Esophagus squamous epithelium (tissue), 5 donors: ENCODE measurements at places on chromosomes 12 and 14.

- DNase-seq = no peak
Measured at GRCh38 chr12:78146365-78146772, 315.7 kb downstream of the NAV3 start.

- no peak for DNase-seq
Measured at GRCh38 chr12:21539797-21540196, 13.7 kb downstream of the SPX start.

DNA sequence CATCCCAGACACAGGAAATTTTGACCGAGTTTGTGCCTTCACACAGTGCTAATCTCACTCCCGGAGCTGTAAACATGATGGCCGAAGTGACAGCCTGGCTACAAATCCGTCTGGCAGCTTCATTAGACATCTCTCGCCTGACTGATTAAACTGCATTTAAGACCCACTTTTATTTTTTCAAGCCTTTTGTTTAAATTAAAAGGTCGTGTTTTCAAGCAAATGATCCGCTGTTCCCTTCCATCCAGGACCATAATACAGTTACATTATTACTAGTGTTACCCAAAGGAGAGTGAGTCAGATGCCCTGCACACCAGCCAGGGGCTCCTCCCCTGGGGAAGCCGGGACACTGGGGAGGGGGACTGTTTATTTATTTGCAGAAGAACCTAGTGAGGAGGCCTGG lies 200.2 kb downstream of the EXOC5 start:
- DNase-seq = no peak

DNA sequence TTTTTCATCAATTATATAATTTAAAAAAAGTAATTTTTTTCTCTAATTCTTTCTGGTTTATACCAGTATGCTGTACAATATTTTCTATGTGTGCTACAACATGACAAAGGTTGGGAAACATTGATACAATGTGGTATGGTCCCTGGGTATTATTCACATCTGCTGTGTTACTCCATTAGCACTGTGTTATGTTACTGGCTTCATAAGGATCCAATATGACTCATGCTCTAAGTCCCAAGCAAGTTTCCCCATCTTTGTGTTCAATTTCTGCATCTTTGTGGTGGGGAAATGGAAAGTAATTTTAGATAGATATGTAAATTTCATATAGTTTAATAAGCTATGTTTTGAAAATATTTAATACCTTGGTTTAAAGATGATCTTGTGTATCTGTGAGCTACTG lies 35.8 kb downstream of the FBXO33 start:
- DNase-seq = no peak

DNA sequence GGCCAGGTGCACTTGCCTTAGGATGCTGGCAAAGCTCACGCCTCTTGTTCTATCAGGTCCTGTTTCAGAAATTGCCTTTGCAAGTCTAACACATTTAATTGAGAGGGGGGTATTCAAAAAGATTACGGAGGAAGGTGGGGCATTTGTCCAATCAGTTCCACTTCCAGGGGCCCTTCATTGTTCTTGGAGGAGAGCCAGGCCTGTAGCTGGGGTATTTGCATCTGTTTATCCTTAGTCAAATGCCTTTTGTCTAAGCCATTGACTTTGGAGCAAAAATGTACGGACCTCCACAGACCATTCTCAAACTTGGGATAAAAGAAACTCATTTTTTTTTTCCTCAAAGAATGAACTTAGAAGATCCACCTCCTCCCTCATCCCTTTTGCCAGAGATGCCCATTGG lies 582.0 kb downstream of the BCL11B start:
- no peak for DNase-seq

DNA sequence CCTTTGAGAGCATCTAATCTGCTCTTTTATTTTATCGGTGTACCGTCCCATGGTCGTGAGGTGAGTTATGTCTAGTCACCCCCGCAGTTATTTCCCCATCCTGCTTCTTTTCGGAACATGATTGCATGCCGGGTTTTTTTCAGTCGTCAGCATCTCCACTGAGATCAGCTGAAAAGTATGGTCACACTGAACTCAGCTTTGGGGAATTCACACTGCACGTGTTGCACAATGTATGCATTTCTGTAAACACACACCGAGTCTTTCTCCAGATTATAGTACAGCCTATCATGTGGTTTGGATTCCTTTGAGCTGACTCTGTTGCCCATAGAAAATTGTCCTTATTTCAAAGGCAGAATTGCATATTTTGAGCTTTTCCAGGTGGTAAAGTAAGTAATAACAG lies 24.6 kb downstream of the PLXNC1 start:
- peak; percentile 6 for DNase-seq

- DNase-seq = no peak
Measured at GRCh38 chr12:64175254-64175945, 46.7 kb downstream of the KICS2 start.

DNA sequence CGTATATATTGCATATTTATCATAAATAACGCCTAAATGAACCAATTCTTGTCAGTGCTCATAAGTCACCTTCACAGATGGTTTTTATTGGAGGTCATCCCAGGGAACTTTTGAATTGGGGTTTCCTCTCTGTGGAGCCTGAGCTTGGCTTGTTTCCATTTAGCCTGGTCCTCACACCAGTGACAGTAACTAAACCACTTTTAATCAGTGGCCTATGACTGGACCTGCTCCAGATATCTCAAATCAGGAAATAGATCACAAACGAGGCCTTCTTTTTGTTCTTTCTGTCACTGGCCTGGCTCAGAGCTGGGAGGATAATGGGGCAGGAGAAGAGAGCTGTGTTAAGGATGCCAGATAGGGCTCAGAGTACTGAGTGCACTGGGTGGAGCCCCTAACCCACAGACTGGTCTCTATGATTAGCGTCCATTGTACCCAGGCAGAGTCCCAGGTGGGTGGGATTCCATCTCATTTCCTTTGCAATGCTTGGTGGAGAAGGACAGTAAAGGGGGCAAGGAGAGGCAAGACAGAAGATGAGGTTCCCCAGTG lies 92.4 kb downstream of the NUAK1 start:
- DNase-seq = no peak

DNA sequence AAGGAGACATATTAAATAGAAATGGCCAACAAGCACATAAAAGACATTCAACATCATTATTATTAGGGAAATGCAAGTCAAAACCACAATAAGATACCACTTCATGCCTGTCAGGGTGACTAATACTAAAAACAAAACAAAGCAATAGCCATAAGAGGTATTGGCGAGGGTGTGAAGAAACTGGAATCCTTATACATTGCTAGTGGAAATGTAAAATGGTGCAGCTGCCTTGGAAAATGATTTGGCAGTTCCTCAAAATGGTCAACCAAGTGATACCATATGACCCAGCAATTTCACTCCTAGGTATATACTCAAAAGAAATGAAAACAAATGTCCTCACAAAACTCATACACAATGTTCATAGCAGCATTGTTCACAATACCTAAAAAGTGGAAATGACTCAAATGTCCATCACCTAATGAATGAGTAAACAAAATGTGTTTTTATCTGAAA lies 27.0 kb downstream of the GPR135 start:
- no peak for DNase-seq

GRCh38 chr12:69331909-69332684 lies 16.1 kb upstream of the LYZ start:
- no peak for DNase-seq

- DNase-seq = no peak
Measured at GRCh38 chr14:63616015-63616414, 25.7 kb downstream of the WDR89 start.

DNA sequence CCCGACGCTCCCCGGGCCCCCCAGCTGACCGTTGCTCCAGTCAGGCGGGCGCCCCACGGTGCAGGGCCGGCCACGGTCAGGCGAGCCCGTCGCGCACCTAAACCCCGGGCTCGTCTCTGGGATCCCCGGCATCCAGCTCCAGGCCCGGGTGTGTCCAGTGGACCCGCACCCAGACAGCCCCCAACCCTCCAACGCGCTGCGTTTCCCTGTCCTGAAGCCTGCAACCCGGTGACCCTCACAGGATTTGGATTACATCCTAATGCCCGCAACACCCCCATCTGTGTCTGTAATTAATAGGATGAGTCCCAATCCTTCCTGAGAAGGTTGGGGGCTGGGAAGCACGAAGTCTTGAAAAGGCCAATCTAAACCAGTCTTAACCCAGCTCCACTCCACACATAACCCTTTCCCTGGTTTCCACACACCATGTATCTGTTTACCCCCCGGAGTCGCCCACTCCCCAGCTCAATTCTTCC lies 10.4 kb downstream of the CPNE6 start:
- DNase-seq = no peak

DNA sequence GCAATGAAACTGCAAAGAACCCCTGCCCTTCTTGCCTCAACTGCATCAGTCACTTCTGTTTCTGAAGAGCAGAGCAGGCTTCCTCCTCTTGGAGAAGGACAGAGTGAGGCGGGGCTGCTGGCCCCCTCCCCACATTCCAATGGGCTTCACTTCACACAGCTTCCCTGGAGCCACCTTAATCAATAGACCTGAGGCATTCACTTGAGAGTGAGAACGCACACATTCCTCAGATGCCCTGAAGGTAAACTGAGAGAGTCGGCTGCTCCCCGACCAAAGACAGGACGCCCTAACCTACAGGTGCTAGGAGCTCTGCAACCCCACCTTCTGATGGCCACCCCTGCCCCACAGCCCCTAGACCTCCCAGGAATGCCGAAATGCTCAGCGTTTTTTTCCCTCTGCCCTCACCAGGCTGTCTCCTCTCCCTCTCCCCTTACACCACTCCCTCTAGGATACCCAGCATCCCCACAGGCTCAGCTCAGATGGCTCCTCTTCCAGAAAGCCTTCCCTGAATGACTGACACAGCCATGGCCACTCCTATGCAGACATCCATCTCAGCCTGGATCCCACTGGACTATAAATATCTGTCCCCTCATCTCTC lies 31.1 kb downstream of the SYNE3 start:
- no peak for DNase-seq

- no peak for DNase-seq
Measured at GRCh38 chr14:60599727-60600126, 49.5 kb downstream of the SIX1 start.

DNA sequence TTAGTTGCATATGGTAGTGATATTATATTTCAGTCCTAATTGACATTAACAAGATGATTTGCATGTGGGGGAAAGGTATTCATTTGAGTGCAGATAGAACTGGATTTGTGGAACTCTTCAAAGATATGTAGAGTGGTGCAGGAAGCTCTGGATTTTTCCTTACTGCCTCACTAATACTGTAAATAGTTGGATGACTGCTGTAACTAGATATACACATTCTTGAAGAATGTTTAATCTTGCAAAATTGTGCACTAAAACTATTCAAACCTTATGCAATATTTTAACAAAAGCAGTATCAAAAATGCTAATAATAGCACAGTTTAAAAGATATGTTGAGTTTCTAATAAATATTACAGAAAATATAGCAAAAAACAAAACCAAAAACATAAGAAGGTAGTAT lies 43.1 kb upstream of the ATF7IP start:
- no peak for DNase-seq

DNA sequence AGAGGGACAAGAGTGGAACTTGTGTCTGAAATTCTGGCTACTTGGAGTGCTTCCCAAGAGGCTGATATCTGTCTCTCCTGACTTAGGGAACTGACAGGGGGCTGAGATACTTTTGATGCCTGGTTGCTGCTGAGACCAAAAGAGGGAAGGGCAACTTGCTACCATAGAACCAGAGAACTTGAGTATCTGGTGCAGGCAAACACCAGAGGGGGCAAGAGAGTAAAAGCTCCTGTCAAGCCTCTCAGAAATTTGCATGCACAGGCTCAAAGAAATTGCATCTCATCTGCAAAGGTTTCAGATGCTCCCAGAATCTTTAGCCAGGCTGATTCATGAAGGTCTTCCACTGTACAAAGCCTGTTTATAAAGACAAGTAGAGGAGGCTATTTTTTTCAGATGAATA lies 391.3 kb upstream of the FOXG1 start:
- DNase-seq = no peak

DNA sequence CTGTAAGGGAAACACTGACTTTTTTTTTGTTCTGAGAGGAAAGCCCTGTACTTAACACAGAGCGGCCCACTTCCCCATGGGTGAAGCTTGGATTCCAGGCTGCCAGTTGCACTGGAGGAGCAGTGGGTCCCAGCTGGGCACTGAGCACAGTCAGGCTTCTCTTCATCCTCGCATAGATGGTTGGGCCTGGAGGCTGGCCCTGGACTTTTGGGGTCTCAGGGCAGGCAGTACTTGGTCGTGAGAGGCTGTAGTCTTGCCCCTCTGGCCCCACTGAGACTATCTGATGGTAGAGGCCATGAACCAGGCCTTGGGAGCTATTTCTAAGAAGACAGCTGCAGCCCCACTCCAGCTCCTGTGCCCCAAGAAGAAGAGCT lies 6.2 kb upstream of the LHX5 start:
- no peak for DNase-seq

DNA sequence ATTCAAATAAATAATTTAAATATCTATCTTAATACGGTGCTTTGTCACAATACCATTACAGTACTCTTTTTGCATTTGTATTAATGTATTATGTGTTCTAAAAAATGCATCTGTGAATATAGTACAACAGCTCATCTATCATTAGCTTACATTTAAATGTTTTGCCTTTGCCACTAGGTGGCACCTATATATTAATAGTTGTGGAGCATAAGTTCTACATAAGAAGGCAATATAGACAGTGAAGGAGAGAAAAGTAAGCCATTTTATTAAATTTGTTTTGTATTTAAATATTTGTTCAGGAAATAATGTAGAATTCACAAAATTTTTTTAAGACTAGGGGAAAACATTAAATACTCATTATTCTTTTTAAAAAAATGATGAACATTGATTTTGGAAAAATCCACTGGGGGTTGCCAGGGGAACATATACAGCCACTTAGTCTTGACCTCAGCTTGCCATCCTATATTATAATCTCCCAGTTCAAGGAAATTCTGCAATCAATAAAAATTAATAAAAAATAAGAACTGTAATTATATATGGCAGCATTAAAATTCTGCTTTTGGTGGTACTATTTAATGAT lies 9.8 kb downstream of the CCER1 start:
- DNase-seq = no peak

DNA sequence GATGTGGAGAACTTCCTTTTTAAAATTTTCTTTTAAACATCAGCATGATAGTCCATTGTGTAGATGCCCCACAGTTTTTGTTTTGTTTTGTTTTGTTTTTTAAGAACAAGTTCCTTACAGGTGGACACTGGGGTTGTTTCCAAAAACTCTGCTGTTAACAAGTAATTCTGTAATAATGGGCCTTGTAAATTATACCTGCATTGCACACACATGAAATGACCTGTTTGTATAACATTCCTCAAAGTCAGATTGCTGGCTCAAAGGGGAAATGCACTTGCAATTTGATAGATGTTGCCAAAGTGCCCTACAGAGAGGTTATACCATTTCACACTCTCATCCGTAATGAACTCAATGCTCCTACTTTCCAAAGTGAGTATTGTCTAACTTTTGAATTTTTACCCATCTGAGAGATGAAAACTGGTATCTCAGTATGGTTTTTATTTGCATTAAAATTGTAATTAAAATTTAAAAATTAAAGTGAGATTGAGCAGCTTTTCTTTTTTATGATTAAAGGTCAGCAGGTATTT lies 89.2 kb downstream of the SPPL3 start:
- no peak for DNase-seq
